Activated naive CD8-positive, alpha-beta T cell treated with anti-CD3 and anti-CD28 coated beads, Interleukin-2, amount 10 ng/mL, durations not matched to agents 7 days and 5 days (primary cell): ENCODE measurements at places on chromosomes 16 and 17.

GRCh38 chr16:67926181-67926750, 5.4 kb downstream of the CTRL start:
- DNase-seq: peak; percentile 29
- no peak overlapping the region for H3K4me3 ChIP-seq
- H3K4me1 ChIP-seq: peaks cover 6% of the 10 kb centered on the region
- peaks cover 1% of the 10 kb centered on the region for H3K36me3 ChIP-seq
- no peak overlapping the region for H3K27ac ChIP-seq

GRCh38 chr17:20173091-20173490, 163.9 kb downstream of the SPECC1 start:
- peaks cover 7% of the 10 kb centered on the region for H3K27me3 ChIP-seq
- H3K27ac ChIP-seq: no peak overlapping the region
- no peaks in the 10 kb centered on the region for H3K36me3 ChIP-seq
- no peak overlapping the region for H3K4me3 ChIP-seq

- no peaks in the 10 kb centered on the region for H3K36me3 ChIP-seq
- no peaks in the 10 kb centered on the region for H3K27me3 ChIP-seq
- H3K4me1 ChIP-seq: peaks cover 14% of the 10 kb centered on the region
- DNase-seq: no peak
- H3K4me3 ChIP-seq: no peak overlapping the region
Observed at GRCh38 chr17:79990051-79990592, 45.5 kb downstream of the TBC1D16 start.

DNA sequence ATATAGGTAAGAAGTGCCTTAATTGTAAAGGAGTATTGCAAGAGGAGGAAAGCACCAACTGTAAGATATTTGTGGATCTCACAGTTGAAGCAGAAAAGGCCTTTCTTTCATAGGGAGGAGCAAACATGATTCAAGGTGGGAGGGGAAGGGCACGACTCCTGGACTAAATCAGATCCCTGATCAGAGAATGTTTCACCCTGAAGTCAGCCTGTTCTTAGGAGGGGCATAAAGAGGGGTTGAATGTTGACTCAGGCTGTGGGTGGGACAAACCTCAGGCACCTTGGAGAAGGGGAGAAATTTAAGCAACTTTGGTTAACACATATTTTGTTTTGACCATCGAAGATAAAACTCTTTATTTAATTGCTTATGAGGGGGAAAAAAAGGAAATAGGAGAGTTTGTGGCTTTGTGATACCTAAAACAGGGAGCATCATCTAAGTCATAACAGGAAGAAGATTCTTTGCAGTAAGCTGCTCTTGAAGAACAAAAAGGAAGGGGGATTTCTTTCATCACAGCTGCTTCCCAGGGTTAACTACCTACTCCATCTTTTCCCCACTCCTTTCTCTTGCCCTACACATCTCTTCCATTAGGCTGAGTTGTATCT, 158.6 kb upstream of the ZNF267 start:
- H3K4me3 ChIP-seq: peak overlapping the region; percentile 99
- H3K27me3 ChIP-seq: no peaks in the 10 kb centered on the region
- DNase-seq: no peak

DNA sequence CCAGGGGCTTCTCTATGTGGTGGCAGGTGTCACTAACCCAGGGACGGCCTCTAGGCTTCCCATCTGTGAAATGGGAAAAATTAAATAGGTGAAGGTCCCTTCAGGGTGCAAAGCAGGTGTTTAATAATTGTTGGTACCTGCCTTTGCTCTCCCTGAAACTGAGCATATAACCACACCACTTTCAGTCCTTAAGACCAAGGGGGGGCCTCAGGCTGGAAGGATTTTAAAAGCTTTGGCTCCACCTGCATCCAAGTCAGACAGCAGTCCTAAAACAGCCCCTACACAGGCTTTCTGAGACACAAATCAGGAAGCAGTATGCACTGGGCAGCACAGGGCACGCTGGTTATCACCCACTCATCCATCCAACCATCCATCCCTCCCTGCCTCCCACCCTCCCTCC, 55.0 kb downstream of the TK2 start:
- H3K36me3 ChIP-seq: no peaks in the 10 kb centered on the region
- no peak for DNase-seq
- H3K4me3 ChIP-seq: no peak overlapping the region
- H3K4me1 ChIP-seq: peaks cover 1% of the 10 kb centered on the region
- H3K27me3 ChIP-seq: peaks cover 13% of the 10 kb centered on the region

DNA sequence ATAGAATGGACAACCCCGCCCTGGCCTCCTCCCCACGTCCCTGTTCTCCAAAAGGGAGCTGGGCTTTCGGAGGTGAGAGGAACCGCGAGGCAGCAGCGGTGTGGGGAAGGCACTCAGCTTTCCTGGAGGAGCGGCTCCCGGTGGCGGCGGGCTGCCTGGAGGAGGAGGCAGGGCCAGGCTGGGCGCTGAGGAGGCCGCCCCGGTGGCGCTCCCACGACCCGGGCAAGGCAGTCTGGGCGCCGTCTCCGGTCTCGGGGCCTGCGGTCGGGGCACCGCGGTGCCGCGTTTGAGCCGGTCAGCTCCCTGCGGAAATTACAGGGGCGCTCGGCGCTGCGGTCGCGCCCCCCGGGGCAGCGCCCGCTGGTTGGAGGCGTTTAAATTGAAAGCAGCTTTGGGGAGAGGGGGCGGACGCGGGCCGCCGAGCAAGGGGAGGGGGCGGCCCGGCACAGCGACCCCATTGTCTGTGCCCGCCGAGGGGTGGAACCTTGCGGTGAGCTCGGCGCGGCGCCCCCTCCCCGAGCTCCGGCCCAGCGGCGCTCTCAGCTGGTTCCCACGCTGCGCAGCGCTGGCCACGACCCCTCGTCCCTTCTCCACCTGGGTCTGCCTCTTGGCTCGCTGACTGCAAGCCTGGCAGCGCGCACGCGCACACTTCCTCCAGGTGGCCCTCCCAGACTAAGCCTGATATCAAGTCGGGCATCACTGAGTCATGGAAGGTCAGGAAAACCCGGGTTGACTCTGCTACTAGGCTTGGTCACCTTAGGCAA, 58.7 kb upstream of the DLX4 start:
- H3K36me3 ChIP-seq: no peaks in the 10 kb centered on the region
- peak overlapping the region; percentile 32 for H3K4me3 ChIP-seq
- DNase-seq: no peak
- peaks cover 1% of the 10 kb centered on the region for H3K4me1 ChIP-seq
